Pons (tissue), 1 donor: ENCODE measurements at places on chromosomes 13 and 19.
A peak's percentile ranks its signal among the peaks of the same experiment; 100 is the strongest.

DNA sequence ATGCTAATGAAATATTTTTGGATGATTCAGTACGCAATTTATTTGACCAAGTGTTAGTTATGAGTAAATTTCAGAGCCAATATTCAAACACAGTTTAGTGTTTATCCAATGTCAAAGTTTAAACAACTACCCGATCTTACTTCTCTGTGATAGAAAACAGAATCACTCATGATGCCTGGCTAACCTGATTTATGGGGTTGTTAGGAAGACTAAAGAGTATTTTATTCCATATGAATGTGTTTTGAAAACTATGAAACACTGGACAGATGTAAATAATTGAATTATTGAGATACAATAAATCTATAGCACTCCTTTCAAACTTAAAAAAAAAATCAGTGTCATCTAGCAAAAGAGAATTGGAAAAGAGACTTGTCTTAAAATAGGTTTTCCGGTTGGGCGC is 1181.8 kb downstream of the EFNB2 start:
- no peak for DNase-seq

DNA sequence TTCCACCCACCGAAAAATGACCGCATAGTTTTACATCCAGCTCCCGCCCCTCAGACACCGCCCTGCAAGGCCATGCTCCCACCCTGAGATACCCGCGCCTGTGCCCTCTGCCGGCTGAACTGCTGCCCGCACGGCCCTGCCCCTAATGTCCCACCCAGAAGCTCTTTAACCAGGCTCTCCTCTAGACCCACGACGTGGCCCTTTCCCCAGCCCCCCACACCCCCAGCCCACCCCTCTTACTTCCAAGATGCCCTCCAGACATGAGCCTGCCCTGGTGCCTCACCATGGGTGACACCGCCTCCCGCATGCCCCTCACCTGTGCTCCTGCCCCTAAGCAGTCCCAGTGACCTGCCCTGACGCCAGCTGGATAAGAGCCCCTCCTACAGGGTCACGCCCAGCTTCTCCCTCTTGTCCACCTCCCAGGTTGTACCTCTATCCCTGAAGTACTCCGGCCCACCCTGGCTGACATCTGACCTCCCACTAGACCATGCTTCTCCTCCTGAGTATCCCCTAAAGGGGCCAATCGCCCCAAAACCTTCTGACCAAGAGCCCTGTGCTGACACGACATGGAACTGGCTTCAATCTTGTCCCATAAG is 51.2 kb downstream of the COLGALT1 start:
- DNase-seq: no peak

GRCh38 chr13:82681535-82681934 is 1200.7 kb downstream of the SLITRK1 start:
- DNase-seq: no peak

DNA sequence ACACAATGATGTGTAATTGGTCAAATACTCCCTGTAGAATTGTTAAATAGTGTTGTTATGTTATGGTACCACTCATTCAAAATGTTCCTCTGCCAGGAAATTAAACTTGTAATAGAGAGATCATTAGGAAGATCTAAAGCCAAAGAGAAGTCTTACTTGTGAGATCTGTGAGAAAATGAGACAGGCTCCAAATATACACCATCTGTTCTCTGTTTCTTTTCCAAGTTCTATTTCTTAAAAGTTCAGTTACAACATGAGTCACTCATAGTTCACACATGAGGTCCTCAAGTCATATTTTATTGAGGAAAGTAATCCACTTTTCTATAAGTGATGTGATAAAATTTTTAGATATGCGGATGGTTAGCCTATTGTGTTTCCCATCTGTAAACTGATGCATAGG is 1038.1 kb upstream of the PRR20A start:
- peak; percentile 3 for DNase-seq

- no peak for DNase-seq
These were observed 12.5 kb downstream of the ZNF611 start for GRCh38 chr19:52722062-52723003.

DNA sequence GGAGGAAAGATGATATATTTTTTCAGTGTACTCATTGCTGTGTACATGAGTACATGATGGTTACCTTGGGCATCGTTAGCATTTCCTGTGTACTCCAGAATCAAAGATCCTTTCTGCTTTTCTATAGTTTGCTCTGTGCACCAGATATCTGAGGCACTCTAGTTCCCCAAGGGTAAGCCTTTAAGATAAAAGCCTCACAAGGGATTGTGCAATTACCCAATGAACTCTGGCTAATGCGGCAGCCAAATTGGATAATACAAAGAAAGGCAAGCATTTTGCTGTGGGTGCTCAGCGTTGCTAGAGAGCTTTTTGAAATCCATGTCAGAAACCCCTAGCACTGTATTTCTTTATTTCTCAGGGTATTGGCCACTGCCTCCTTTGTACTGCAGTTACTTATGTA is 2.9 kb downstream of the CYSLTR2 start:
- no peak for DNase-seq

- DNase-seq: no peak
These were observed 13.8 kb upstream of the OLFM4 start for GRCh38 chr13:53014495-53015443.

DNA sequence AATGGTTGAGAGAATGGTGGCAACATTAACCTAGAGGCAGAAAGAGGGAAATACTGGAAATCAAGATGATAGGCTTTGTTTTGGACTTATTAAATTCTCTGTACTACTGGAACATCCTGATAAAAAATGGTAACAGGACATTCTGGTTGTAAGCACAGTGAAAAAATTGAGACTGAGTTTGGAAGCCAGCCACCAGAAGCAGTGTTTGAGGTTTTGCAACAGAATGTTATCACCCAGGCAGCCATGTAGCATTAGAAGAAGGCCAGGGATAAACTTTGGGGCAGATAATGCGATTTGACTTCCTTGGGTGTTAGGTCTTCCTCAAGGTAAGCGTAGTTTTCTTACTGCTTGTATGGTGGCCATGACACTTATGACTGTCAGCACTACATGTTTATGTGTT is 307.4 kb downstream of the ATP8A2 start:
- no peak for DNase-seq

- DNase-seq: no peak
These were observed 138.3 kb upstream of the NBEA start for GRCh38 chr13:34803756-34804155.

DNA sequence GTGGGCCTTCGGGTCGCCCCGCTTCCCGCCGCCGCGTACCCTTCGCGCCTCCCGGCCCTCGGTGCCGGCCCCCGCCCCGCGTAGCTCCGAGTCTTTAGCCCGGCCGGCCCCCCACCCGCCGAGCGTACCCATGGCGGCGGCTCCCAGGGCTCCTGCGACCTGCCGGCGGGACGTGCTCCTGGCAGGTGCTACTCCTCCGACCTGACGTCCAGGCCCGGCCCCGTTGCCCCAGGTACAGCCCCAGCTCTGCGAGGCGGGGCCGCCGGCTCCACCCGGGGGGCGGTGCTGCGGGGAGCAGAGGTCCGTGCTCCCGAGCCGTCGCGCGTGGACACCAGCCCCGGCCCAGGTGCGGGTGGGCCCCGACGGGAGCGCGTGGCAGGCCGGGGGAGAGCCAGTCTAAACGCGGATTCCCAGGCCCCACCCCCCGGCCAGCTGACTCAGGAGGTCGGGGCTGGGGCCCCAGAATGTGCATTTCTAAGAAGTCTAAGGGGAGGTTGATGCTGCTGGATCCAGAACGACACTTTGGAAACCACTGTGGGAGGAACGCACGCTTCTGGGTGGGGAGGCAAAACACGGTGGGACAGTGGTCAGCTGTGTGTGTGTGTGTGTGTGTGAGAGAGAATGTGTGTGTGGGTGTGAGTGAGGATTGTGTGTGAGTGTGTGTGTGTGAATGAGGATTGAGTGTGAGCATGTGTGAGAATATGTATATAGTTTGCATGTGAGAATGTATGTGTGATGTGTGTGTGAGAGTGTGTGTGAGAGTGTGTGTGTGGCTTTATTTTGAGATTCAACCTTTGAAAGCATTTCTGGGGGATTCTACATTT is at the start of gene SLC15A1:
TSS of gene SLC15A1 (minus strand) at position 206 of the 824 bp plus-strand sequence. CDS start at position 132, 74 bp downstream.
- DNase-seq: no peak

- no peak for DNase-seq
These were observed 14.1 kb downstream of the AP2A1 start for GRCh38 chr19:49780861-49781260.

GRCh38 chr19:5214371-5214770 is 126.2 kb downstream of the PTPRS start:
- no peak for DNase-seq

GRCh38 chr13:44874886-44875630 is 114.2 kb downstream of the NUFIP1 start:
- DNase-seq: no peak

DNA sequence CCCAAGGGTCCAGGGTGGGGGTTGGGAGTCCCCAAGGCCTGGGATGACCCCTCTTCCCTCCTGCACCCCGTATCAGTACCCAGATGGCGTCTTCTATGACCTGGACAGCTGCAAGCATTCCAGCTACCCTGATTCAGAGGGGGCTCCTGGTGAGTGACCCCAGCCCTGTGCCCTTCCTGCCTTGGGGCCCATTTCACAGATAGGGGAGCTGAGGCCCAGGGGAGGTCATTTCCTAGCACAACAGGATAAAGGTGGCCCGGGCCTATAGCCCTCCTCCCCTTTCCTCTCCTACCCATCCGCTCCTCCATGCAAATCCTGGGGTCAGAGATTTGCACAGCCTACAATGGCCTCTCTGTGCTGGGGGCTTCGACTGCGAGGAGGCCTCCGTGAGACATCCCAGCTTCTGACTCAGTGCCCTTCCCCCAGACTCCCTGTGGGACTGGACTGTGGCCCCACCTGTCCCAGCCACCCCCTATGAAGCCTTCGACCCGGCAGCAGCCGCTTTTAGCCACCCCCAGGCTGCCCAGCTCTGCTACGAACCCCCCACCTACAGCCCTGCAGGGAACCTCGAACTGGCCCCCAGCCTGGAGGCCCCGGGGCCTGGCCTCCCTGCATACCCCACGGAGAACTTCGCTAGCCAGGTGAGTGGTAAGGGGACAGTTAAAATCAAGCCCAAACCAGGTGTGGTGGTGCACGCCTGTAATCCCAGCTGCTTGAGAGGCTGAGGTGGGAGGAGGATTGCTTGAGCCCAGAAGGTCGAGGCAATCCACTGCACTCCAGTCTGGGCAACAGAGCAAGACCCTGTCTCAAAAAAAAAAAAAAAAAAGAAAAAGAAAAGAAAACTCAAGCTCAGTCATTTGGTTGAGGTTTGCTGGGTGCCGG is 3.9 kb downstream of the SPIB start:
- no peak for DNase-seq

- DNase-seq: no peak
These were observed 17.4 kb downstream of the TIMM13 start for GRCh38 chr19:2410023-2410422.

- DNase-seq: no peak
These were observed 156.2 kb downstream of the COG6 start for GRCh38 chr13:39811696-39812095.

DNA sequence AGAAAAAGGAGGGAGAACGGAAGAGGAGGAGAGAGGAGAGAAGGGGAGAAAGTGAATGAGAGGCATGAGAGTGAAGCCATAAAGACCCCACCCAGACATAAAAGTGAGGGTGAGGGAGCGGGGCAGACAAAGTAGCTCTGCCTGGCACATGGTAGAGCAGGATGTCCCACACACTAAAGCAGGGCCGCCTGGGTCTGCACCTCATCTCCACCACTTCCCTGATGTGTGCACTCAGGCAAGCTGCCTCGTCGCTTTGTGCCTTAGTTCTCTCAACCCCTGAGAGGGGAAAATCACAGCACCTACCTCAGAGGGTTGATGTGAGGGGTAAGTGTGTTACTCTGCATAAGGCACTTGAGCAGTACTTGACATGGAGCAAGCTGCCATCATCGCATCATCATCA is 488.1 kb downstream of the COG6 start:
- no peak for DNase-seq

GRCh38 chr13:34338102-34338501 is 520.2 kb downstream of the RFC3 start:
- no peak for DNase-seq

- DNase-seq: no peak
These were observed 124.8 kb upstream of the KLF12 start for GRCh38 chr13:74258961-74259360.

GRCh38 chr13:52003541-52003940 is 7.7 kb downstream of the ATP7B start:
- no peak for DNase-seq

- DNase-seq: no peak
These were observed 626 bp downstream of the ZNF233 start for GRCh38 chr19:44260343-44260681.
